GM23338 (cell line): ENCODE measurements at places on chromosomes 5 and 9.
A peak's percentile ranks its signal among the peaks of the same experiment; 100 is the strongest.

DNA sequence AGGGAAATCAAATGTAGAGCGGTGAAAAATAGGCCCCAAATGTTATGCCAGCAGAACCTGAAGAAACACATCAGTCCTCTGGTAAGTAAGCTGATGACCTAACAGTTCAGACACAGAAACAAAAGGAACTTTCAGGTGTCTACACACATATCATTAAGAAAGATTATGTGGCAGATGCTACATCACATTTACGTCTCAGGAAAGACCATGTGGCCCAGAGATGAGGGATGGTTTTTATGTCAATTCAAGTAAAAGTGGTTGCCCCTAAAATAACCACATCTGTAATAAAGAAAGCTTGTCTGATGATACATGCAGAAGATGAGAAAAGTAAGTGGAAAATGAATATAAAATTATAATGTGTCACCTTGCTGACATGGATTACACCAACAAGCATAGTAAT is 31.4 kb downstream of the GNAQ start:
- no peak for DNase-seq

- DNase-seq, result no peak
Observed at GRCh38 chr9:136174779-136175615, 29.9 kb downstream of the LHX3 start.

DNA sequence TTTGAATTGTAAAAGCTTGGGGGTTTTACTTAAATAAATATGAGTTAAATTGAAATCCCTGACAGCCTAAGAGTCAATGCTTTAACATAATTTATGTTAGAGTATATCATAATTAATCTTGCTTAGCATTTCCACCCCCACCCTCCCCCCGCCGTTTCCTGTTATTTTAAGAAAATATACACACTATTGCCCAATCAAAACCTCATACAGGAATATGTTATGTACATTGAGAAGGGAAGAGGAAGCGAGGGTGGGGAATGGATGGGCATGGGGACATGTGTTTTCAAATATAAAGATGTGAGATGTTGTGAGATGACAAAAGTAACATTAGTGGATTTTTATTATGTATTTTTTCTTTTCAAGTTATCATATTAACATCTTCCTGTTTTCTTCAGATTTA is 561.1 kb upstream of the MEF2C start:
- no peak for DNase-seq

GRCh38 chr9:107437716-107438115 is 51.9 kb downstream of the KLF4 start:
- peak; percentile 36 for DNase-seq

DNA sequence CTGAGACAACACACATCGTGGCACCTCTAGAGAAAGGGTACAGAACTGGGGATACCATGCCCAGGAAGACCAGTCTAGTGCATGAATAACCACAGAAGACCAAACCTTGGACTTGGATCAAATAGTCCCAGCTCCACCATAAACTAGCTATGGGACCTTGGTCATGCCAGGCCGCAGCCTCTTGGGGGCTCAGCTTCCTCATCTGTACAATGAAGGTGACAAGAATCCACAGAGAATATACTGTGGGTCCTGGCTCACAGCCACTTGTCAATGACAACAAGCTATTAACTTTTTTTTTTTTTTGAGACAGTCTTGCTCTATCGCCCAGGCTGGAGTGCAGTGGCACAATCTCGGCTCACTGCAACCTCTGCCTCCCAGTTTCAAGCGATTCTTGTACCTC is 3.9 kb downstream of the KYAT1 start:
- DNase-seq, result no peak

DNA sequence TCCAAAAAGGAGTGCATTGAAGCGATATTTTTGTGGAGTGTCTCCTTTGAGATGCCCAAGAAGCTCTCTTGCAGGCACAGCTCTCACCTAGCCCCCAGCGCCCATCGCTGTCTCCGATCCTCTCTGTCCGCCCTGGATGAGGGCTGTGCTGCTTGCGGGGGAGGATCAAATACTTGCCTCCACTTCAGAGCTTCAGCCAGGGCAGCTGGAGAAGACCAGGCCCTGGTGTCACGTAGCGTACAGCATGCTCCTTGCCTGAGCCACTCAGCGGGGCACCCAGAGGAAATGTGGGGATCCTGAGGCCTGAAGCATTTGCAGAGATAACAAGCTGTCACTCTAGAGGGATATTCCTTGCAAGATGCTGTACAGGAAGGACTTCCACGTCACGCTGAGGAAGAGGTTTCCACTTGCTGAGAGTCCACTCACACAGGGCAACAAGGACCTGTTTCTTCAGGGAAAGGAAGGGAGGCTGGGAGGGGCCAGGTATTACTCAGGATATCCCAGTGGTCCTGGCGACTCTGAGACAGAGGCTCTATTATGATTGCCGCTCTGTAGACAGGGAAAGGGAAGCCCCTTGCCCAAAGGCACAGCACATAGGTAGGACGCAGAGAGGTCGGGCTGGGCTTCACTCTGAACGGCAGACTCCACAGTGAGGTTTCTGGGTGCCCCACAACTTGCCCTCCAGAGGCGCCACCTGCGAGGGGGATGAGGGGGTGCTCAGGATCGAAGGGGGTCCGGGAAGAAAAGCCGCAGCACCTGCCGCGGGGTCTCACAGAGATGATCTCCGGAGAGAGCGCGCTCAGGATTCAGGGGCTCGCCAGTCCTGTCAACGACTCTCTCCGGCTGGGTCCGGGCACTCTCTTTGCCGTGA is 64.0 kb downstream of the CRB2 start:
- no peak for DNase-seq
